ENCODE measurements at places on chromosomes 11 and 22.

DNA sequence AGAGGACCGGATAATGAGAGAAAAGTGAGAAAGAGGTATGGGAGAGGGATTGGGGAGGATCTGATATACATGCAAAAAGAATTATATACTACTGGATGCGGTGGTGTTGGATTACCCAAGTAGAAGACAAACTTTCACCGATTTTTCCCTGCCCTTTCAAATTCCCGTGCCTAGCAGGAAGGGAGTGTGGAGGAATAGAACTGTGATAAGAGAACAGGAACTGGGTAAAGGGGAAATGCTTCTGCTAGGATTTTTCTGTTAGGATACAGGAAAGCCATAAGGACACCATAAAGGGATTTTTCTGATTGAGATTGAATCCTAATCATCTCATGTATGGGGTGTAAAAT is 480 bp upstream of the MTMR2 start:
- no peak for DNase-seq

- no peak for DNase-seq
Observed at GRCh38 chr22:33188326-33188725, 130.1 kb upstream of the SYN3 start.

DNA sequence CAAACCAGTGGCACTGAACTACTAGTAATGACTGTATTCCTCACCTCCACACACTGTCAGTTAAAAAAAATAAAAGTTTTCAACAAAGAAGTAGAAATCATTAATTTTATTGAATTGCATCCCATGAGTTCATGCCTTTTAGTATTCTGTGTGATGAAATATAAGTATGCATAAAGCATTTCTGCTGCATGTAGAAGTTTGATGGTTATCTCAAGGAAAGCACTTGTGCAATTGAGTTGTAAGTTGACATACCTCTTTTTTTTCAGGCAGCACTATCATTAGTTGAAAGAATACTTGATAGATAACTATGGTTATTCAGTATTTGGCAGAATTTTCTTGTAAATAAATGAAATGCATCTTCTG is 104.4 kb downstream of the STIM1 start:
- DNase-seq: no peak

DNA sequence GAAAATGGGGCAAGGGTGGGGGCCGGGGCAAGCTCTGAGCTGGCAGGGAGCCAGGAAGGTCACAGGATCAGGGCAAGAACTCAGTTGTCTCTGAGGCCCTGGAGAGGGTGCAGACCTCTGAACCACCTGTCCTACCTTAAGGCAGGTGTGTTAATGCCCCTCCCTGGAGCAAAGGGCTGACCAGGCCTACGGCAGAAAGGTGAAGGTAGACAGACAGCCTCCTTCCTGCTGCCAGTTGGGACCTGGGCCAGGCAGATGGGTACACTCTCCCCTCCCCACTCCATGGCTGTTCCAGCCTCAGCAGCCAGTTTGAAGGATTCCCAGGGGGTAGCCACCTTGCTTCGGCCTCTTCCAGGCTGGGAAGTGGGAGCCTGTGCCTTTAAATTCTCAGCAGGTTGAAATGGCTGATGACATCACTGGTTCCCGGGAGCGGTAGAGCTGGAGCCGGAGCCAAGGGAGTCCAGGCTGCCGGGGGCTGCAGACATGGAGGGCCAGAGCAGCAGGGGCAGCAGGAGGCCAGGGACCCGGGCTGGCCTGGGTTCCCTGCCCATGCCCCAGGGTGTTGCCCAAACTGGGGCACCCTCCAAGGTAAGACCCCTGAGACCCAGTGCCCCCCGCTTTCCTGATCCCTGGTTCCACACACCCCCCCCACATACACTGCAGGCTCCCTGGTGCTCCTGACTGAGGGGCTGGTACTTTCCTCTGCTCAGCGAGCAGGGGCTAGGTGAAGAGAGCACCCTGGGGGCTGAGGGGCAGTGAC is at the start of gene INPP5J:
INPP5J (plus strand) TSS at position 435 of the 760 bp plus-strand sequence; CDS start at position 484, 49 bp downstream.
- DNase-seq: no peak

DNA sequence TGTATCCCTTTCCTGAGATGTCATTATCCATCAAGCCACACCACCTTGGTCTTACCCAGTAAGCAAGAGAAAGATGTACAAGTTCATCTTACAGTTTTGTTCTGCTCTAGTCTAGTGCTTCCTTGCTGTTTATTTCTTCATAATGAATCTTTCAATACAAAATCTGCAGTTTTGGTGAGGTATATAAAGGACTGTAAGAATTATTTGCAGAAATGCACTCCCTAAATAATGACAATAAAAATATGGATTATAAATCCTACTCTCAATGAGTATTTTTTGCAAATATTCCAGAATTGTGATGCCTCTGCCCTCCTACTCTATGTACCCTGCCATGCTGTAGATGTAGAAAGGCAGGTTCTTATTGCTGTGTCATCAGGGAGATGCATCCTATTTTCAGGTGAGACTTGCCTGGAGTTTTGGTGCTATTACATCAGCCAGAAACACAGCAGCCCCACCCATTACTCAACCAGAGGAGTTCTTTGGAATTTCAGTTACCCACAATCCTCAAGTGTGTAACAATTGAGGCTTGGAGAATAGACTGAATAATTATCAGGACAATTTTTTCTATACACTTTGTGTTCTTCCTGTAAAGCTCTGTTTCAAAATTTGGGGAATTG is at the start of gene OR10S1:
OR10S1 (minus strand) TSS at position 51 of the 617 bp plus-strand sequence. CDS start 117 bp downstream, outside the sequence.
- DNase-seq: no peak

DNA sequence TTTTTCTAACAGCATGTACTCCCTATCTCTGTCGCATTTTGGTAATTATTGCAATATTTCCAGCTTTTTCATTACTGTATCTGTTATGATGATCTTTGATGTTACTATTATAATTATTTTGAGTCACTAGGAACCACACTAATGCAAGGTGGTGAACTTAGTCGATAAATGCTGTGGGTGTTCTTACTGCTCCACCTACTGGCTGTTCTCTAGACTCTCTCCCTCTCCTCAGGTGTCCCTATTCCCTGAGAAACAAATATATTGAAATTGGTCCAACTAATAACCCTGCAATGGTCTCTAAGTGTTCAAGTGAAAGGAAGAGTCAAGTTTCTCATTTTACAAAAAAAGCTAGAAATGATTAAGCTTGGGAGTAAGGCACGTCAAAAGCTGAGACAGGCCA is 10.5 kb downstream of the ARL14EP start:
- no peak for DNase-seq

DNA sequence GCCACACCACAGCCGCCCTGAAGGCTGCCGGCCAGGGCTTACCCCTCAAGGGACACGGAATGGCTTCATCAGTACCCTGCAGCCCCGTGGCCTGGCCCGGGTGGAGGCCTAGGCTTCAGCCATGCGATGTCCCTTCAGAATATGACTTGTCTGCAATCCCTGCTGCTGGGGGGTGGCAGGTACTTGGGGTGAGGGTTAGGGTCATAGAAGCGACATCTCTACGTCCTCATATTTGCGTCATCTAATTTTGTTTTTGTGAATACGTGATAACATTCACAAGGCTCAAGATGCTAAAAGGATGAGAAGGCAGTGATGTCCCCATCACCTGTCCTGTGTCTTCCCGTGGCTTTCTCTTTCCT is 6.4 kb downstream of the CCND1 start:
- no peak for DNase-seq

- DNase-seq: no peak
Observed at GRCh38 chr11:61782299-61782698, 10.1 kb downstream of the TMEM258 start.

GRCh38 chr11:88066090-88066489 is 109.2 kb downstream of the RAB38 start:
- DNase-seq: no peak

GRCh38 chr11:128902515-128903066 is 11.4 kb downstream of the KCNJ5 start:
- no peak for DNase-seq
